ENCODE measurements at places on chromosomes 6 and 20. TPM values are rescaled to one million over a fixed set of nuclear protein-coding genes. Genes with fewer than 3 reads are reported as not detected.

HLA-DRB5 gene
- total RNA-seq, result not detected

ASXL1 gene
- total RNA-seq, result 23.8 TPM

PLG gene
- not detected for total RNA-seq

TP53TG5 gene
- not detected for total RNA-seq

RIMS4 gene
- 0.12 TPM for total RNA-seq

TSPYL1 gene
- total RNA-seq, result 45.6 TPM

IP6K3 gene
- total RNA-seq, result 2.3 TPM

SLA2 gene
- not detected for total RNA-seq

ME1 gene
- total RNA-seq, result 21.6 TPM

GCM1 gene
- not detected for total RNA-seq

PPP1R14C gene
- total RNA-seq, result not detected

HLA-C gene
- 315 TPM for total RNA-seq

HLA-DQB2 gene
- not detected for total RNA-seq

PLCG1 gene
- total RNA-seq, result 63.6 TPM

PRDM13 gene
- total RNA-seq, result not detected

EPPIN gene
- total RNA-seq, result not detected

RIPPLY2 gene
- total RNA-seq, result not detected

PHACTR1 gene
- 1.1 TPM for total RNA-seq

TBC1D20 gene
- total RNA-seq, result 38.8 TPM

CARMIL1 gene
- total RNA-seq, result 35.5 TPM

OR2H1 gene
- total RNA-seq, result not detected

CTAGE9 gene
- not detected for total RNA-seq

BPIFB2 gene
- not detected for total RNA-seq

SLC35F1 gene
- not detected for total RNA-seq

IMPG1 gene
- total RNA-seq, result not detected

MLIP gene
- 1.3 TPM for total RNA-seq

LAMA2 gene
- total RNA-seq, result 154 TPM

CDSN gene
- not detected for total RNA-seq

NOL7 gene
- total RNA-seq, result 78.1 TPM
